ENCODE measurements at places on chromosomes 7 and 10.
A peak's percentile ranks its signal among the peaks of the same experiment; 100 is the strongest.

DNA sequence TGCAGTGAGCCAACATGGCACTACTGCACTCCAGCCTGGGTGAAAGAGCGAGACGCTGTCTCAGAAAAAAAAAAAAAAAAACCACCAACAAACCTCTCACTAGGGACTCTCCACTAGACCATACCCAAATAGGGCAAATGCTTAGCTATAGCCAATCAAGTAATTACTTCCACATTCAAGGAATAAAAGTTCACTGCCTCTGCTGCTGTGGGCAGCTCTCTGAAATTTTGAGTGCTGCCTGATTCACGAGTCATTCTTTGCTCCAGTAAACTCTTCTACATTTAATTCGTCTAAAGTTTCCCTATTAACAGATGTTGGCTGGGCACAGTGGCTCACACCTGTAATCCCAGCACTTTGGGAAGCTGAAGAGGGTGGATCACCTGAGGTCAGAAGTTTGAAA, 4.7 kb upstream of the NRBF2 start:
- DNase-seq, result no peak

GRCh38 chr10:54854389-54854788, 53.4 kb upstream of the PCDH15 start:
- DNase-seq, result no peak

DNA sequence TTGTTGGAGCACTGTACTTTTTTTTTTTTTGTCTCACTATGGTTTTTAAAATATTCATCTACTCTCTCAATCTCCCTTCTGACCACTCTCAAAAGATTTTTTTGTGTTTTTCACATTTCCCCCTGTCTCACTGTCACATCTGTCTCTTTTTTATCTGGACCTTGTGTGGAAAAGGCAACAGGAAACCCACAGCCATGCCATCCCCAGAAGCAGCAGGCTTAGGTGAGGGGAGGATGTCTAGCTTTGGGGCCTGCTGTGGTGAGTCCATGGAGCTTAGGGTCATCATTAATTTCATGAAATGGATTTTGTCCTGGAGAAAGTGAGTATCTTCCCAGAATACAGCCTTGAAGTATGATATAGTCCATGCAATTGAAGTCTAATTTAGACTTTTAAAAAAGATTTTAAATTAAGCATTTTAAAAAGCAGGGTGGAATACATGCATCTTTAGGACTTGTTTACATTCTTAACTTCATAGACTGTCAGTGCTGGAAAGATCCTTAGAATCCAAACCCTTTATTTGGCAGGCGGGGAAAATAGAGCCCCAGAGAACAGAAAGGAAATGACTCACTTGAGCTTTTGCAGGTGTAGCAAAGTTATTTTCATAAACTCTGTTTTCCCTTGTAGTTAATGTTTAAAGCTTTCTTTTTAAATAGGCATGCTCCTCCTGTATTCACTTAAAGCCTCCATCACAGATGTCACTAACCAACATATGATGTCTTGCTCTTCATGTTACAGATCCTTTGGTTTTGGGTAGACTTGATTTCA, 25.1 kb downstream of the MINDY4 start:
- DNase-seq, result no peak

- DNase-seq, result no peak
Observed at GRCh38 chr10:7546385-7546967, 120.3 kb downstream of the ITIH5 start.

DNA sequence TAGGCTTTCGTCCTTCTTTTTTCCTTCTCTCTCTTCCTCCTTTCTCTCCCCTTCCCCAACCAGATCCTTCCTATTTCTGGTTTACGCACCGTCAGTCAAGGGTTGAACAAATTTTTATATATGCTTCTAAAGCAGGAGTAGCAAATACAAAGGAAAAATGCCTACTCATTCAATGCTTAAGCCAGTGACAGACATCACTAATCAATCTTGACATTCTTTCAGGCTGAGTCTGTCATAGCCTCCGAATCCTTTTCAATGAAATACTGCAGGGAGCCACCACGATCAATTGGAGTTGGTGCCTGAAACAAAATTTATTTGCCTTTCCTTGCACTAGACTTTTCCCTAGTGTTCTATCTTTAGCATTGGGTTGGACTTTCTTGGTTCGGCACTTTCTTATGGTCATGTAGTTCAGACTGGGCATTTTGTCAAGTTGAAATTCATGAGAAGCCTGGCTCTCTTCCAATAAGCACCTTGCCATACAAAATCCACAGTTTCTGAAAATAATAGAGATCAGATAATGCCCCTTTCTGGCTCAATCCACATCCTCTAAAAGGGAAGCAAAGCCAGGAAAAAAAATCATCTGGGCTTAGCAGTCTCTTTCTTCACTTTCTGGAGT, 239.5 kb upstream of the PLXNA4 start:
- no peak for DNase-seq

- no peak for DNase-seq
Observed at GRCh38 chr7:92843034-92843760, 6.8 kb upstream of the CDK6 start.

DNA sequence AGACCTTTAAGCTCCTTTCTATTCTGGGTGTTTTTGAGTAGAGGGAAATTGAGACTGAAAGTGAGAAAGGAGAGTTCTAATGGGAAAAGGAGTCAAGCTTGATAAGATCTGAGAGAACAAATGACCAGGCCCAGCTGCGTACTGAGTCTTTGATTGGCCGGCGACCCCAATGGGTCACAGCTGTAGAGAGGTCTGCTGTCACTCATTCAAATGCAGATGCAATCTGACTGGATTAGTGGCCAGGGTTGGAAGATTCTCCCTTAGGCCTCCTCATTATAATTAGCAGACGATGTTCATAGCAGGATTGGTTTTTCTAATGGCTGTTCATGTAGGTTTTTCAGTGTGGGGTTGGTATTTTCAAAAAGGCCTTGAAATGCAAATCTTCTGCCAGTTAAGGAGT, 127.2 kb upstream of the SLC25A13 start:
- no peak for DNase-seq

DNA sequence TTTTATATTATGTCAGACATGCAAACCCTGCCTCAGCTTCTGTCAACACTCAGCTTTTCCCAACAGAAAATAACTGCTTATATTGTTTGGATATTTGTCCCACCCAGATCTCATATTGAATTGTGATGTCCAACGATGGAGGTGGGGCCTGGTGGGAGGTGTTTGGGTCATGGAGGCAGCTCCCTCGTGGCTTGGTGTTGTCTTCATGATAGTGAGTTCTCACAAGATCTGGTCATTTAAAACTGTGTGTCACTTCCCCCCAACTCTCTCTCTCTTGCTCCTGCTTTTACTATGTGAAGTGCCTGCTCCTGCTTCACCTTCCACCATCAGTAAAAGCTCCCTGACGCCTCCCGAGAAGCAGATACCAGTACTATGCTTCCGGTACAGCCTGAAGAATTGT, 85.8 kb upstream of the KCNMA1 start:
- DNase-seq, result no peak

DNA sequence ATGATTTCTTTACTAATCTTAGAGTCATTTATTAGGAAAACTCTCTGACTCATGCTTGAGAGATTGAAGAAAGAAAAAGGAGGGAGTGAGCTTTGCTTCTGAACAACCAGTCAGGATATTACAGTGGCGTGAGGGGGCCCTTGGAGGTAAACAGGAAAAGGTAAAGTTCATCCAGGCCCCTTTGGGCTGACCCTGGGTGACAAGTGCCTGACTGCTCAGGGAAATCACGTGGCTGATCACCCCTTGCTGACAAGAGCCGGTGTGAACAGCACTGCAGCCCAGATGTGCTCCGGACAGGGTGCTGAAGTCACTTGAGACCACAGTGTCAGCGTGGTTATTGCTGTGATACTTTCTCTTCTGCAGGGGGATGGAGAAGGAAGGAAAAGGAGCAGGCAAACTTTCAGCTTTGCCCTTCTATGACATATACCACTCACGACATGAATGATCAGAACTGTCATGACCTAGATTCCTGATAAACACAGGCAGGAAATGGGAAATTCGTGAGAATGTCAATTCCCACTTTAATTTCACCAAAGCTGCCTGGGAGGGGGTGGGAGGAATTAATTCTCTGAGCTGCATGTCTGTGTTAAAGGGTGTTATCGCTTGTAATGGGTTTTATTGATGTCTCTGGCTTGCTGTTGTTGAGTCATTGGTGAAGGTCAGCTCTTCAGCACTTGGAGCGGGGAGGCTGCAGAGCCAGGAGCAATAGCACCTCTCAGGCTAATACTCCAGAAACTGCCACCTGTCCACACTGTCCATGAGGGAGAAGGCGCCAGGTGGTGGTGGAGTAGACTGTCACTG, 139.8 kb upstream of the AOAH start:
- DNase-seq, result peak; percentile 27

DNA sequence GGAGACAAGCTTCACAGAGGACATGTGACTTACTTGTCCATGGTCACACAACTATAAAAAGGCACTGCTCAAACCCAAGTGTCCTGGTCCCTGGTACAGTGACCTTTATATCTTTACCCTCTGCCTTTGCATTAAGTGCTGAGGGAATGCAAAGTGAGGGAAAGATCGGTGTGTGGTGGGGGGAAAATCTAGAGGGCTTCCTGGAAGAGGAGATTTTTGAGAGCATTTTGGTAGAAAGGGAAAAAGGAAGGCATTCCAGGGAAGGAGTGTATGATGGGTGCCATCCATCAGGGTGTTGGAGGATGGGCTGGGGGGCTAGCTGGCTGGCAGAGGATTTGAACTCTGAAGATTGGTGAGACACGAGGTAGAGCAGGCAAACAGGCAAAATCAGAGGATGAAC, 9.3 kb downstream of the ZNF503 start:
- DNase-seq, result no peak

GRCh38 chr10:1659221-1659791, 78.0 kb downstream of the ADARB2 start:
- no peak for DNase-seq

GRCh38 chr10:67696029-67696428, at the start of gene CTNNA3:
Gene CTNNA3, minus strand, starts transcription at chr10:67696195.
- DNase-seq, result no peak

DNA sequence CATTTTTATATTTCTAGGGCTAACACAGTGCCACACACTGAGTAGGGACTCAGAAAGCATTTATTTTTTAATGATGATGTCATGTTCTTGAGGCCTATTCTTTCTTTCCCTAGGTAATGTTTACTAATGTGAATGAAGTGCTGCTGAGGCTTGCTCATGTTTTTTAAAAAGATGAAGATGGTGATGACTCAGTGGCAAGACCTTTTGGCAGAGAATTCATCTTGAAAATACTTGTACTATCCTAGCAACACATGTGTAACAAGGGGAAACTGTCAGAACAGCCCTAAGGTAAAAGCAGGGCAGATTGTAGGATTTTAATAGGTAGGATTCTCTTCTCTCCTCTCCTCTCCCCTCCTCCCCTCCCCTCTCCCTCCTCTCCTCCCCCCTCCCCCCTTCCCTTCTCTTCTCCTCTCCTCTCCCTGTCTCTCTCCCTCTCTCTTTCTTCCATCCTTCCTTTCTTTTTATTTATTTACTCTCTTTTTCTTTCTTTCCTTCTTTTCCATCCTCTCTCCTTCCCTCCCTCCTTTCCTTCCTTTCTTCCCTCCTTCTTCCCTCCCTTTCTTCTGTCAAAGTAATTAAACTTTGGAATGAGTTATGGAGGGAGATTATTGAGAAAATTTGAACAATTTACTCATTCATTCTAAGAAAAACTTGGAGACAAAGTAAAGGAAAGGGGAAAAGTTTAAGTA, 75.3 kb downstream of the ZNF92 start:
- no peak for DNase-seq

DNA sequence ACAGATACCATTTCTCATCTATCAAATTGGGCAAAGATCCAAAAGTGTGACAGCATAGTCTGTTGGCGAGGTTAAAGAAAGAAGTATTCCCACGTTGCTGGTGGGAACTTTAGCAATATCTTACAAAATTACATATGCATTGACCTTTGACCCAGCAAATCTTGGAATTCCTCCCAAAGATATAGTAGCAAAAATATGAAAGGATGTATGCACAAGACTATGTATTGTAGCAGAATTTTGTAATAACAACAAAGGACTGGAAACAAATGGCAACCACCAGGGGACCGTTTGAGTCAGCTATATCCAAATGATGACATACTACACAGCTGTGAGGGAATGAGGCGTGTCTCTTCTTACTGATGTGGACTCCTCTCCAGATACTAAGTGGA, 50.2 kb downstream of the KCNH2 start:
- no peak for DNase-seq

GRCh38 chr10:6108631-6109443, 20.0 kb downstream of the RBM17 start:
- DNase-seq, result no peak

DNA sequence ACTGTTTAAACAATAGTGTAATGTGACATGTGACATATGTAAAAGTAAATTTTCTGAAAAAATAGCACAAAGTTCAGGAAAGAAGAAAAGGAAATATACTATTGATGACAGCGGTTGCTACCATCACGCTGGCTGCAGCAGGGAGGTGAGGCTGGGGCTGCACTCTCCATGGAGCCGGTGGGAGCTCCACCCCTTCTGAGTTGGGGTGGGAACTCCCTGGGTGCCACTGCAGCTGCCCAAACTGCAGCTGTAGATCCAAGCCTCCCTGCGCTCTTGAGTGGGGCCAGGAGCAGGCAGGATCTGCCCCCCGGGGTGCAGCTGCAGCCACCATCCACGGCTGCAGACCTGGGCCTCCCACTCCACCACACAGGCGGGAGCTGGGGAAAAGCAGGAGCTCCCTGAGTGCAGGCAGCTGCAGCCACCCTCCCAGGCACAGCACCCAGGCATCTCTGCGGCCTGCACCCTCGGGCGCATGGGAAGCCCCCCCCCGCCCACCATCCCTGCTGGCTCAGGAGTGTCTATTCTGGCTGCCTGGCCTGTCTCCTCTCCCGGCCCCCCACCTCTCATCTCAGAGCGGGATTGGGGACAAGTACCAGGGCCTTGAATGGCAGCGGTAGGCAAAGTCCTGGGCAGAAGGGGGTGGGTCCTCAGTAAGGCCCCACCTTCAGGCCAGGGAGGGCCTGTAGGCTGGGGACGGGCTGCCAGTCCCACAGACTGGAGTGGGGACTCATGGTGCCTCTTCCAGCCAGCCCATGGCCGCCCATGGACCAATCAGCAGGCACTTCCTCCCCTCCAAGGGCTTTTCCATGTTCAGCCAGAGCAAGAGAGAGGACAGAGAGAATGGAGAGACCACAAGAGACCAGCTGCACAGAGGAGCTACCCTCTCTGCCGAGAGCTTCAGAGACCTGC, 50.1 kb downstream of the TNS3 start:
- DNase-seq, result no peak

DNA sequence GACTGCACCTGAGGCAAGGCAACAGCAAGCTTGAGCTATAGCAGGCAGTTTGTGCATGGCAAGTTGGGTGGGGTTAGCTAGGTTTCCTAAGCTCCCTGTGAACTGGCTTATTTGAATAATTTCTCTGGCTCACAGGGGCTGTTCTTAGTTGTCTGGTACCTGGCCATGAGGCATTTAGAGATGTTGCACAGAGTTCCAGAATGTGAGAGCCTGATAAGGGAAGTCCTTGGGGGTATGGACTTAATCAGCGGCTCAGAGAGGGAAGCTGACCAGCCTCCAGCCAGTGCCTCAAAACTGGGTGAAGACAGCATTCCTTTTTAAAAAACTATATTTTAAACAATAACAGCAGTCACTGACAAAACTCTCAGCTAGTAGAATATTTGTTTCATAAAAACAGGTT, 307.4 kb downstream of the FZD1 start:
- no peak for DNase-seq
